ENCODE measurements at places on chromosomes 2 and 18. TPM values are rescaled to one million over a fixed set of nuclear protein-coding genes. Genes with fewer than 3 reads are reported as not detected.

The C2orf80 gene
- not detected for total RNA-seq

The ITPRIPL1 gene
- 28.7 TPM for total RNA-seq

The MC2R gene
- total RNA-seq = 0.15 TPM

The FMNL2 gene
- total RNA-seq = 0.64 TPM
